Pulmonary artery endothelial cell (primary cell): ENCODE measurements at places on chromosomes 2 and 18. TPM values are rescaled to one million over a fixed set of nuclear protein-coding genes. Genes with fewer than 3 reads are reported as not detected.

Gene ANTXR1
- 8.8 and 10.1 TPM in 2 replicates for total RNA-seq

- DNase-seq = no peak
These were observed 88.0 kb downstream of the KYNU start for GRCh38 chr2:142965443-142965842.

DNA sequence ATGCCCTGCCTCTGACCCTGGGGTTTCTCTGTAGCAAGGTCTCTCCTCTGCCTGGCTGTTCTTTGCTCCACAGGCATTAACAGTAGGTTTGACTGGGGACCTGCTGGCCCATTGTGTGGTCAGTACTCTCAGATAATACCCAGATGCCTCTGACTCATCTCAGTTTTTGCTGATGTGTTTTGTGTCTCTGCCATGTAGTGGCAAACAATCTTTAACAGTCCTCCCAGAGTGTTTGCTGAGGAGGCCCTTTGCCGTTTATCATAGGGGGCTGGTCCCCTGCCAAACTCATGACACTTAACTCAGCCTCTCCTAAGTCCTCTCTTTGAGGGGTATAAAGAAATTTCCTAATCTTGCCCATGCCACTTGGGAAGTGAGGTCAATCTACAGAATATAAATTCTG lies 793.7 kb upstream of the FANCL start:
- no peak for DNase-seq

GRCh38 chr2:26903676-26904075 lies 55.7 kb downstream of the DPYSL5 start:
- DNase-seq = no peak

DNA sequence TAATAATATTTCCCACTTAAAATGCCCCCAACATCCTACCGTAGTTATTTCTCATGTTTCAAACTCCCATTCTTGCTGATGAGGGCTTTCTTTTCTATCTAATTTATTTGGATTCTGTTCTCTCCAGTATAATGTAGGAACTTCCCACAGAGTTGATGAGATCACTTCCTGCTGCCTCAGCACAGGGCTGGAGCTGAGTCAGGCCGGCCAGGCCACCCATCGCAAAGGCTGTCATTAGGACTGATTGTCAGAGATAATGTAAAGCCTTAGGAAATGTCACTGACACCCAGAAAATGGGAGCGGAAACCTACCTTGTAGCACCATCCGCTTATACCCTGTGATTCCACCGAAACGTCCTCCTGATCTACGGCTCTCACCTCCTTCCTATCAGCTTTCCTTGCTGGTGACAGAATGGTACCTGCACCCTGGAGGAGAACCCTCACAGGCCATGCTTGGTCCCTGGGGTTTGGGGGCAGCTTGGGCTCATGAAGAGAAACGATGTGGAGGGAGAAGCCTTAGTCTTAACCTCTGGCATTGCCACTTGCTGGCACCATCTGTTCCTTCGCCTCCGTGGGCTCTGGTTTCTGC lies 672.8 kb upstream of the ID2 start:
- no peak for DNase-seq
